ENCODE measurements at places on chromosomes 12 and 14.

GRCh38 chr12:105992849-105993740 lies 145.7 kb downstream of the NUAK1 start:
- DNase-seq: no peak

DNA sequence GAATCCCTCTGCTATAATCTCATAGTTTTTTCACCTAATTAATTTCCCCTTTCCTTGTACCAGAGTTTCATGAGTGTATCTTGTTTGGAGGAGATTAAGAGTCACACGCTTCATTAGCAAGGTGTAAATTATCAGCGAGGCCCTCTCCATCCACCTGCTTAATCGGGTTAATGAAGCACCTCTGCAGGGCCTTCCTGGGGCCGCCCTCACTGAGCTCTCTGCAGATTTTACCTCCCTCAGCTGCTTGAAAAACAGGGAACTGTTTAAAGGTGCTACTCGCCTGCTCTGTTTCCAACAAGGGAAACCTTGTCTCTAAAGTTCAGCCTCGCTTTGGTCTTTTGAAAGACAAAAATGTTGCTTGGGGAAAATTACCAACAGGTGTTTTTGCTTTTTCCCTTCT lies 35.8 kb downstream of the OTX2 start:
- DNase-seq: no peak

DNA sequence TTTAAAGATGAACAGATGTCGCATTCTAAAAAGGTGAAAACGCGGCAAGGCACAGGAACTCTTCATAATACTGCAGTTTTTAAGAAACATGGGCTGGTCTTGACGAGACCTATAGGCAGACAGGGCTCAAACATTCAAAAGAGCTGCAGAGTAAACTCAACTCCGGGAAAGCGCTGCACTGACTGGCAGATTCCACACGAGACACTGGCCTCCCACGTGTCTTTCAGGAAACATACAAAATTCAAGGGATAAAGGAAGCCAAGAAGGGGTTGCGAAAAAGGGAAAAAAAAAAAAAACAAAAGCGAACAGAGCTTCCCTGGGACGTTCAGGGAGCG lies 614 bp upstream of the ARF6 start:
- peak; percentile 54 for DNase-seq

DNA sequence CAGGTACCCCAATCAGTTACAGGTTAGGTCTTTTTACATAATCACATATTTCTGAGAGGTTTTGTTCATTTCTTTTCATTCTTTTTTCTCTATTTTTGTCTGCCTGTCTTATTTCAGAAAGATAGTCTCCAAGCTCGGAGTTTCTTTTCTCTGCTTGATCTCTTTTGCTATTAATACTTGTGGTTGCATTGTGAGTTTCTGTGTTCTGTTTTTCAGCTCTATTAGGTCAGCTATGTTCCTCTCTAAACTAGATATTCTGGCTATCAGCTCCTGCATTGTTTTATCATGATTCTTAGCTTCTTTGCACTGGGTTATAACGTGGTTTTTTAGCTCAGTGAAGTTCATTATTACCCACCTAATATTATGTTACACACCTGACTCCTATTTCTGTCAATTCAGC lies 914.1 kb downstream of the TRHDE start:
- no peak for DNase-seq

DNA sequence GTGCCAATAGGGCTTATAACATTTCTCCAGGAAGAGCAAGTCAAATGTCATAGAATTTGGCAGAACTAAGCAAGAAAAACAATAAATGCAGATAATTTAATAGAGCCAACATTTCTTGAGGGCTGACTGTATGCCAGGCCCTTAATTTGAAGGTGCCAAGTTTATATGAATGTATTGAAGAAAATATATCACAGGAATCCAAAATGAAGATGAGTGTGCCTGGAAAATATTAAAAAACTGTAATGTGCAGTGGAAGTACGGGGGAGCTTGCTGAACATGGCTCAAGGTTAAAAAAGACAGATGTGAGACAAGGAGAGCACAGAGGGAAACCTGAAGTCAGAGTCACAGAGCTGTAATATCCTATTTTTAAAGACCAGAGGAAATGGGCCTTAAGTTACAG lies 16.4 kb downstream of the NR1H4 start:
- DNase-seq: no peak

DNA sequence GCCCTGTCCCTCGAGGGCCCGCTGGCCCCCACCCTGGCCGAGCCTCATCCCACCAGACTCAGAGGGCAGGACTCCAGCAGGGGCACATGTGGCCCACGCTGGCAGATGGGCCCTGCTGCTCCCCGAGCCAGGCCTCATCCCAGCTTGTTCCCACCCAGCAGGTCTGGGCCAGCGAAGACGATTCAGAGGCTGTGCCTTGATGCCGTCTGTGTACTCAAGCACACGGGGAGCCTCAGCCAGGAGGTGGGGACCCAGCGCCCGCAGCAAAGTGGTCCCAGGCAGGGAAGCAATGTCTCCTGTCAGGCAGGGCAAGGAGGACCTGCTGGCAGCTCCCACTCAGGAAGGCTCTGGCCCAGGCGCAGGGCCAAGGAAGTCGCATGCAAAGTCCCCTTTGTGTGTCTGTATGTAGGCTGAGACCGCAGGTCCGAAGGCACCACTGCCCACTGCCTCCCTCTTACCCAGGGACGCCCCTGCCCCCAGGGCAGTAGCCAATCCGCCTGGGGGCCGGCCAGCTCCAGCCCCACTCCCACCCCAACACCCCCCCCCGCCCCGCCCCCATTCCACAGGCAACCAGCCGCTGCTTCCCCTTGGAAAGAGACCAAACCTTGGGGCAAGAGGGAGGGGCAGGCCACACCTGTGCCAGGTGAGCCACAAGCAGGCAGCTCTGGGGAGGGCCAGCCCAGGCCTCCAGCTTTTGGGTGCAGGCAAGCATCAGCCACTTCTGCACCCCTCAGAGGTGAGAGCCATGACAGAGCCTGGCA lies 9.4 kb downstream of the DEGS2 start:
- no peak for DNase-seq

DNA sequence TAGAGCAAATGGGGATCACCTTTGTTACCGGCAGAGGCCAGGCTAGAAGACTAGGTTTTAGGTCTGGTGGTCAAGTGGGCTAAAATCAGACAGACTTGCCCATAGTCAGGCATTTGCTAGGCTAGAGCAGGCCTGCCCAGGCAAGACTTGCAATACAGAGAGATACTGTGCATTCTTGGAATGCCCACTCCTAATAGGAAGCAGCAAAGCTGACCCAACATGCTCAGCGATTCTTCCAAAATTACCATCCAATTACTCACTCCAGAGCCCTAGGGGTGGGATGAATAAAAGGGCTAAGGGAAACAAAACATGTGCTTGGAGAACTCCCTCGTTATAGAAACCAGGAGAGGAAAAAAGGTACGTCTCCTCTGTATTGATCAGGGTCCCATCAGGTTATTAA lies 187.8 kb upstream of the AMIGO2 start:
- DNase-seq: no peak

DNA sequence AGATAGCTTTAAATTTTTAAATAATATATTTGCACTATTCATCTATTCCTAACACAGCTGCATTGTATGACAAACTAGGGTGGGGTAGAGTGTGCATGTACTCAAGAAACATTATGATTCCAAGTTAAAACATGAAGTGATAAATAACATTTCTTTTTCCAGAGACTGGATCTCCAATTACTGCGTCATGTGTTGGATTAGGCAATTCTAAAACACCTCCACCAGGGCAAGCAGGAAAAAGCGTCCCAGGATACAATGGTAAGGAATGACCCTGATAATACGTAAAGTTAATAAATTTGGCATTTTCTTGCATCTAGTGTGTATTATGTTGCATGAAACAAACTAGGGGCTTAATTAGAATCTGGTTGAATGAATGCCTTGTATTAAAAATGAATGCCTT lies 138.9 kb downstream of the ACSS3 start:
- no peak for DNase-seq

- no peak for DNase-seq
Observed at GRCh38 chr14:81517798-81518398, 15.8 kb downstream of the SEL1L start.

GRCh38 chr14:74438351-74438915 lies 12.4 kb upstream of the SYNDIG1L start:
- no peak for DNase-seq

DNA sequence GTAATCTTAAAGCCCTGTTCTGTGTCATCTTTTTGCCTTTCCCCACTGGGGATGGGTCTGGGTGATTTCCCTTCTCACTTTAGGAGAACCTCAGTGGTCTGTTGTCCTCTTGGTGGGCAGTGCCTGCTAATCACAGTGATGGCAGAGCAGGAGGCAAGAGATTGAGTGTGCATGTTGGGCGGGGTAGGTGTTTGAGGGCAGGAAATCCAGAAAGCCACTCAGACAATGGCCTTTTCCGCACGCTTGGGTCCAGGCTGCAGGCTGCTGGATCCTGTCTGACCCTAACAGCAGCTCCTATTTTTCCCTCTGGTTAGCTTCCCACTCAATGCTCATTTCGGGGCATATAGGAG lies 13.7 kb upstream of the ITGA5 start:
- no peak for DNase-seq

DNA sequence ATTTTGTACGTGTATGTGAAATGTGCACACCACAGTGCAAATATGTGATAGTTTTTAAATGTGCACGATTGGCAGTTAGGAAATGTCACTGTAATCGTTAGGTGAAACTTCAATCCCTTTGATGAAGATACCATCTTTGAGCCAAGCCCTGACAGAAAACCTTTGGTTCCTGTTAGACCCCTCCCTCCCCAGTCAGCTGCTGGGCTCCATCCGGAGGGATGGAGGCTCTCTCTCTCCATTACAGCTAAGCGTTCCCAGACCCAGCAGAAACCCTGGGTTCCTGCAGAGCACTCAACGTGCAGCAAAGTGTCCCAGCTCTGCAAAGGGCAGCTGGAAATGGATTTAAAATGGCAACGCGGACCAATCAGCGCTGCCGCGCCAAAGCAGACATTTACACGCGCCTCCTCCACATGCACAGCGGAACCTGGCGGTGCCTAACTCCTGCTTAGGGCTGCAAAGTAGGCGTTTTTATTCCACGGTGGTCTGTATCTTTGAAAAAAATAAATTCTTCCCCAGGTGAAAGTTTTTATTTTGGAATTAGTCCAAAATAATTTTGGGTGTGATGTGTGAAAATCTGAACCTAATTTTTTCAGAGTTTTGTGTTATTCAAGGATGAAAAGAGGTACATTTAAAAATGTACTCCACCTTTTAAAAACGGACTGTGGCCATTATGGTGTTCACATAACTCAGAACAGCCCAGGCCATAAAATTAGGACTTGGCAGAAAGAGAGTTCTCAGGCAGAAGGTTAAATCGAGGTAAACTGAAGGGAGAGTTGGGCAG lies 1.4 kb upstream of the HMGA2 start:
- DNase-seq: no peak

- DNase-seq: no peak
Observed at GRCh38 chr12:49536526-49537071, 2.2 kb upstream of the KCNH3 start.

GRCh38 chr14:31154956-31155355 lies 52.6 kb downstream of the HECTD1 start:
- no peak for DNase-seq

DNA sequence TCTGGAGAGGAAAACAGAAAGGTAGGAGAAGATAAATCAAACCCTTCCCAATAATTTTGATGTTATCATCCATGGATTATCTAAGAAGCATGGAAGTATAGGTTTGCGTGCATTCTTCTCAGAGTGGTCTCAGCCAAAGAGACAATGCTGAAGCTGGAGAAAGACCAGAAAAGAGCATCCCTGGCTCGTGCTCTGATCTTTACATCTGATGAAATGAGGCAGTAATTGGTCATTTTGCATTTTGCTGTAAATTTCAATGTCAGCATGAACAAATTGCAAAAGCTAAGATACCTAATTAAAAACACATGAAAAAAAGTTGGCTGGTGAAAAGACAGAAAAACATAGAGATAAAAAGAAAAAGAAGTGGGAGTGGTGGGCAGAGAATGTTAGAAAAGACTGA lies 252.4 kb downstream of the ITPR2 start:
- DNase-seq: no peak

GRCh38 chr12:63018273-63018672 lies 83.3 kb upstream of the PPM1H start:
- DNase-seq: no peak

DNA sequence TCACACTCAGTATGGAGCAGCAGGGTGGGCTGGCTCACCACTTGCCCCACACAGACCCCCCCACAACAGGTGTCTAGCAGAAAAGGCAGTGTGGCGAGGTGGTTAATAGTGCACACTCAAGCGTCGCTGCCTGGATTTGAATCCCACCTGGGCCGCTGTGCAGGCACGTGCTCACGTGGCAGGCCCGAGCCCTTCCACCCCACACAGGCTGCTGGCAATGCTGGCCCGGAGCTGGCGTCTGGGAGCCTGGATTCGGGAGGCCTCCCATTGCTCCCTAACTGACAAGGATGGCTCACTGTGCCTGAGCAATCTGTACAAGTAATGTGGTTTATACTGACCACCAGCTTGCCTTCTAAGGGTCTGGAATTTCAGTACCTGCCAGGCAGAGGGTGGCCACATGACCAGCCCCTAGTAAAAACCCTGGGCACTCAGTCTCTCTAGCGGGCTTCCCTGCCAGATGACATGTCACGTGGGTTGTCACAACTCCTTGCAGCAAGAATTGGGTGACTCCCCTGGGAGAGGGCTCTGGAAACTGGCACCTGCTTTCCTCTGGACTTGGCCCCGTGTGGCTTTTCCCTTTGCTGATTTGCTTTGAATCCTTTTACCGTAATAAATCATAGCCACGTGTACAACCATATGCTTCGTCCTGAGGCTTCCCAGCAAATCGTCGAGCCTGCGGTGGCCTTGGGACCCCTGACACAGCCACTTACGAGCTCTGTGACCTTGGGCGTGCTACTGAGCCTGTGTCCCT lies 72.8 kb downstream of the SCARB1 start:
- no peak for DNase-seq

- DNase-seq: no peak
Observed at GRCh38 chr12:26120561-26121274, 4.1 kb downstream of the BHLHE41 start.

DNA sequence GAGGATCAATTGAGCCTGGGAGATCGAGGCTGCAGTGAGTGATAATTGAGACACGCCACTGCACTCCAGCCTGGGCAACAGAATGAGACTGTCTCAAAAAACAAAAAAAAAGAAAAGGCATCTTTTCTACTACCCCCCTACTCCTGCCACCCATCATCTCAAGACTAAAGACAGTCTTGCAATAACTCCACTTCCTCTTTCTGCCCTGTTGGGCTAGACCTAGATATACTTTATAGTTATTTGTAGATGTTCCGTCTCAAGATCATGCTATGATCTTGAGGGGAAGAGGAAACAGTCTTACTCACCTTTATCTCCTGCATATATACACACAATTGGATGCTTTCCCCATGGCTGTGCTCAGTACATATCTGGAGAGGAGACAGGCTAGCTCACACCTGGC lies 12.1 kb upstream of the ESPL1 start:
- no peak for DNase-seq

DNA sequence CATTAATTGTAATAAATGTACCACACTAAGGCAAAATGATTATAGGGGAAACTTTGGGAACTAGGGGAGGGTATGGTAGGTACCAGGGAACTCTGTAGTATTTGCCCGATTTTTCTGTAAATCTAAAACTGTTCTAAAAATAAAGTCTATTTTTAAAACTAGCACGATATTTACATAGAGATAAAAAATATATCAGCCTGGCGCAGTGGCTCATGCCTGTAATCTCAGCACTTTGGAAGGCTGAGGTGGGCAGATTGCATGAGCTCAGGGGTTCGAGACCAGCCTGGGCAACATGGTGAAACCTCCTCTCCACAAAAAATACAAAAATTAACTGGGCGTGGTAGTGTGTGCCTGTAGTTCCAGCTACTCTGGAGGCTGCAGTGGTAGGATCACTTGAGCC lies 32.4 kb downstream of the TMEM116 start:
- DNase-seq: no peak

Data from activated naive CD4-positive, alpha-beta T cell treated with anti-CD3 and anti-CD28 coated beads, Interleukin-2, amount 50 U/mL, for 16 hours (primary cell).